ENCODE measurements at places on chromosomes 6 and 20.

- DNase-seq: peak; percentile 35
Measured at GRCh38 chr6:44268095-44268628, 2.1 kb upstream of the TMEM151B start.

GRCh38 chr6:79077715-79078074 lies 359 bp downstream of the PHIP start:
- DNase-seq: no peak

DNA sequence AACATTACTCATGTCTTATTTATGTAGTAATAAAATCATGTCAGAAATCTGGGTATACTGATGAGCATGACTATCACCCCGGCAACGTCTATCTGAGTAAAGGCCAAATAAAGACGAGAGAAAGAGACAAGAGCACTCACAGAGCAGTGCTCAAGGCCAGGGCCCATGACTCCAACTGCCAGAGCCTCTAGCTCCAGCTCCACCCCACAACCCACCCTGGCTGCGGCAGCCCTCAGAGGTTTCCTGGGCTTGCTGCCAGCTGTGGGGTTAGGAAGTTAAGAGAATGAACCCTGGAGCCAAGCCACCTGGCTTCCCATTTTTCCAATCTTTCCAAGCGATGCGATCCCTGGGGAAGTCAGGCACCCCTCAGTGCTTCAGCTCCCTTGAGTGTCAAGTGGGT lies 92.0 kb upstream of the PAX1 start:
- no peak for DNase-seq

- peak; percentile 95 for DNase-seq
Measured at GRCh38 chr6:35415065-35415891, 36.9 kb upstream of the FANCE start.

GRCh38 chr6:12598919-12599318 lies 117.6 kb upstream of the PHACTR1 start:
- no peak for DNase-seq

GRCh38 chr20:46578745-46579144 lies 28.3 kb upstream of the OCSTAMP start:
- no peak for DNase-seq

- peak; percentile 31 for DNase-seq
Measured at GRCh38 chr6:126826166-126826714, 292.2 kb upstream of the RSPO3 start.

DNA sequence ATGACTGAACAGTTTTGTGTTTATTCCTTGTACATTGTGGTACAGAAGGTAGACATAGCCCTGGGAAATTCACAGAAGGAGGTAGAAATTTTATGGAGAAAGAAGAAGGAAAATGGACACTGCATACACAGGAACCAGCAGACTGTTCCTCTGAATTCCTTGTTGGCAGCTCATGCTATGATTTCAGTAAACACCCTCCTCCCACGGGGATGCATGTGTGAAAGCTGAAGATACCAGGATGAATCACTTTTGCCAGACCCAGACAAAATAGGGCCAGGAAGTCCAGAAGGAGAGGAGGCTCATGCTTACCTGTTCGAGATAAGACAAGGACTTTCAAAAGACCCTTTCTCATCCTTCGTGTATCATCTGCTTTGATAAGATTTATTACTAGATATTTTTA lies 110.3 kb upstream of the GGTLC1 start:
- peak; percentile 37 for DNase-seq

- no peak for DNase-seq
Measured at GRCh38 chr20:51643390-51643789, 100.9 kb upstream of the NFATC2 start.

DNA sequence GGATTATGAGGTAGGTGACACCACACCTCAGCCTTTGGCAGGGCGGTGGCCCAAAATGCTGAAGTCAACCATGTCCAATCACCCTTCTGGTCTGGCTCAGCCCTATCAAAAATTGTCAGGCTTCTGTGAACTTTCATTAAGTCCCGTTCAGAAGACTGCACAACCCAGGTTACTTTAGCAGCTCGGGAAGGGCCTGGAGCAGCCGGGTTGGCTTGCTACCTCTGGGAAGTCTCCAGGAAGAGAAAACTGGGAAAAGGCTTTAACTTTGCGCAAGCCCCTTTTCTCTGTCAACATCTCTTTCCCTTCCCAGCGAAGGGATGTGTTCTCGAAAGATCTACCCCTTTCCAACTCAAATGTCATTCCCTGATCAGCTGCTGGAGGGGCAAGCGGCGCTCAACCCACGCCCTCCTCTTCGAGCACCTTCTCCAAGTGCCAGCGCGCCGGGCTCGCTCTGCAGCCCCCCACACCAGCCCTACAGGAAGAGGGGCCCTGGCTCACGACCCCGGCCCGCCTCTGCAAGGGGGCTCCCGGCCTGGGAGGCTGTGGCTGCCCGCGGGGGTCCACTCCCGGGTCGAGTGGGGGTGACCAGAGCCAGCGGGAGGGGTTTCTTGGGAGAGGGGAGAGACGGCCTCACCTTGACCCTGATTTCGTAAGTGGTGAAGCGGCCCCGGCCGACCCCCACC lies 573 bp downstream of the SNX3 start:
- peak; percentile 44 for DNase-seq

DNA sequence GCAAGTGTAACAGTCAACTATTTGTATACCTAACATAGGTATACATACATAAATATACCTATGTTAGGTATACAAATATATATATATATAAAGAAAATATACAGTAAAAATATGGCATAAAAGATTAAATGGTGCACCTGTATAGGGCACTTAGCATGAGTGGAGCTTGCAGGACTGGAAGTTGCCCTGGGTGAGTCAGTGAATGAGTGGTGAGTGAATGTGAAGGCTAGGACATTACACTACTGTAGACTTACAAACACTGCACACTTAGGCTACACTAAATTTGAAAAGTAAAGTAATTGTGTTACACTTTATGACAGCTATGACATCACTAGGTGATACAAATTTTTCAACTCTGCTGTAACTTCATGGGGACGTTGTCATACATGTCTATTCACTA lies 65.6 kb downstream of the CDC5L start:
- DNase-seq: no peak

DNA sequence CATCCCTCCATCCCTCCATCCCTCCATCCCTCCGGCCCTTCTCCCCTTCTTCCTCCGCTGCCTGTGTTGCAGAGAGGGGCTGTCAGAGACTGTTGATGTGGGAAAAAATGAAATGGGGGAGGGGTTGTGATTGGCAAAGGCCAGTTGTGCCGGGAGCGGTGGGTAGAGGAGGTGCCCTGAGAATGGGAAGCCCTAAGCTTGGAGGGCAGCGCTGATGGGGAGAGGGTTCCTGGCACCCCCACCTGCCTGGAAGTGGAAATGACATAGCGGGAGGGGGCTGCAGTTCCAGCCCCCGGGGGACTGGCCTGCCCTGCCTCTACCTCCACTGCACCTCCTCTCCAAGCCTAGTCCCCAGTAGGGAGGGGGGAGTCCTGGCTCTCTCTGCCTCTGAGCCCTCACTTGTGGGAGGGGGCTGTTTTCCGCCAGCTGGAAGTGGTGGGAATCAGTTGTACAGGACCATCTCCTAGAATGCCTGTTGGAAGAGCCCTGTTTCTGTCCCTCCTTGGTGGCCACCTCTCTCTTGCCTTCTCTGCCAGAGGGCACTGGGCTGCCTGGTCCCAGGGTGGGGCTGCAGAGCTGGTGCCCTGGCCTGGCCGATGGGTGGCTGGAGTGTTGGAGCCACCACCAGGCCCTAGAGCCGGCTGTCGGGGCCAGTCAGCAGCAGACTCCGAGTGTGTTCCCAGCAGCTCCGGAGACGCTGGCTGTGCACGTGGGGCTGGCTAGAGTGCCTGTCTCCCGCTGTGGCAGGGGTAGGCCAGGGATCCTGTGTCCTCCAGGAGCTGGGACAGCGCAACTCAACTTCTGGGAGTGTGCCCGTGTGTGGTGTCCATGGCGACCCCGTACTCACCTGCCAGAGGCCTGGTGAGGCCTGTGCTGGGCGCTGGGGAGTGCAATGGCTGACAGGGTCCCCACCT lies 1.5 kb downstream of the DLGAP4 start:
- DNase-seq: no peak

DNA sequence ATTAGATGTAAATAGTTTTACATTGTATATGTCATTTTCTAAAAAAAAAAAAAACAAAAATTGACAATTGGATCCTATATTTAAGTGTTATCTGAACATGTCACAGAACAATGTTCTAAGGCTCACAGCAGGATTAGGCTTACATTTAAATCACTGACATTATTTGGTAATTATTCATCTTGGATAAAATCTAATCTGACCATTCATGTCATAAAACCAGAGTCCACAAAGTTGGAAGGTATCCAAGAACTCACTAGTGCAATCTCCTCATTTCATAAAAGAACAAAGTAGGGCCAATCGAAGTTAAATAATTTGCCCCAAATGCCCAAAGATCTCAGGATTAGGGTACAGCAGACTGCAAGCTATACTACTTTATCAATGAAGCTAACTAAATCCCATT lies 73.0 kb downstream of the PDSS2 start:
- DNase-seq: peak; percentile 58

DNA sequence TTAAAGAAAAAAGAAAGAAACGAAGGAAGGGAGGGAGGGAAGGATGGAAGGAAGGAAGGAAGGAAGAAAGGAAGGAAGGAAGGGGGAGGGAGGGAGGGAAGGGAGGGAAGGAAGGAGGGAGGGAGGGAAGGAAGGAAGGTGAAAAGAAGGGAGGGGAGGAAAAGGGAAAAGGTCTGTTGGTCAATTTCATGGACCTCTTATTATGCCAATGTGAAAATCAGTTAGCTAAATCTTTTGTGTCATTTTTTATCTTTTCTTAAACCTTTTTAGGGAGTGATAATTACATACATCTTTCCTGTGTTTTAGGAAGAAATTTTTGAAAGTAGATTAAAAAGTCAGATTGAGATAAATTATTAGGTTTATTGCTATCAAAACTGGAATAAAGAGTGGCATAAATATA lies 670.2 kb upstream of the CITED2 start:
- no peak for DNase-seq

- DNase-seq: peak; percentile 25
Measured at GRCh38 chr6:68497927-68498326, 137.2 kb upstream of the ADGRB3 start.

DNA sequence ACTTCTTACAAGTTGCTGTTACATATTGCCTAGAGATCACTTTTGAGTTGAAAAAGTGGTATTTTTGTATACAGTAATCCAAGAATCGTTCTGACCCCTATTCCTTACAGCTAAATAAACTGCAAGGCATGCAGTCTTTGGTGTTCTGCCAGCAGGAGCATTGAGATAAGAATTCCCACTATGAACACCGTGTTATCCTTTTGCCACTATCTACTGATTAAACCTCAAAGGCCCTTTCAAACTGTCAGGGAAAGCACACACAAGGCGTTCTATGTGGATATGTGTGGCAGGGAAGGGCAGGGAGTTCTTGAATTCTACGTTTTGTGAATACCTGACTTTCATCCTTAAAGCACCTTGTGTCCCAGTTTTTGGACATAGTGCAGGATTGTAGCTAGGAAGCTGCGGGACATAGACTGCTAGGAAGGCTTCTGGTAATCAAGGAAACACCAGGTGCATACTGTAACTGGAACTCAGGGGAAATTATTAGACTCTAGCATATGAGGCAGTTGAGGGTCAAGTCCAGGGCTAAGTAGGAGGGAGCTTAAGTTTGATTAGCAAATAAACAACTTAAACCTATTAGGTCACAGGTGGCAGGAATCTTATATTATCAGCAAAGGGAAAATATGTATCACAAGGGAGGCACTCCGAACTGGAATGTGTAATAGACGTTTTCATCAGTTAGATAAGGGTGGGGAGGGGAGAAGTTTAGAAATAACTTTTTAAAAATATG lies 506.6 kb downstream of the RNF144B start:
- DNase-seq: no peak

- no peak for DNase-seq
Measured at GRCh38 chr6:17446713-17447112, 53.3 kb downstream of the CAP2 start.

GRCh38 chr6:131657630-131658111 lies 20.6 kb downstream of the ENPP3 start:
- DNase-seq: peak; percentile 83

DNA sequence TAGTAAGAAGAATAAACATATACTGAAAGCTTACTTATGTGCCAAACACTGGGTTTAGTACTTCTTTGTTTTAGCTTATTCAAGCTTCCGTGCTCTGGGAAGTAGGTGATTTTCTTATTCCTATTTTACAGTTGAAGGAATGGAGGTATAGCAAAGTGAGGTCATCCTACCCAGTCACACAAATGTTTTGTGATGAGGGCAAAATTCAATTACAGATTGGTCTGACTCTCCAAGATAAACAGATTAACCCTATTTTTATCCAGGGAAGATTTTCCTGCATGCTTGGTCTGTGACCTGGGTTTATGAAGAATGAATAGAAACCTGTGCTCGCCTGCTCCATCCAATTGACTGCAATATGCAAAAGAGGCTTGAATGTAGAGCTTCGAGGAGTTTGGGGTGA lies 310.0 kb downstream of the ZNF217 start:
- no peak for DNase-seq

GRCh38 chr6:43172104-43173007 lies 1.3 kb downstream of the SRF start:
- DNase-seq: peak; percentile 42

GRCh38 chr6:1894954-1895353 lies 285.2 kb downstream of the FOXC1 start:
- DNase-seq: no peak

DNA sequence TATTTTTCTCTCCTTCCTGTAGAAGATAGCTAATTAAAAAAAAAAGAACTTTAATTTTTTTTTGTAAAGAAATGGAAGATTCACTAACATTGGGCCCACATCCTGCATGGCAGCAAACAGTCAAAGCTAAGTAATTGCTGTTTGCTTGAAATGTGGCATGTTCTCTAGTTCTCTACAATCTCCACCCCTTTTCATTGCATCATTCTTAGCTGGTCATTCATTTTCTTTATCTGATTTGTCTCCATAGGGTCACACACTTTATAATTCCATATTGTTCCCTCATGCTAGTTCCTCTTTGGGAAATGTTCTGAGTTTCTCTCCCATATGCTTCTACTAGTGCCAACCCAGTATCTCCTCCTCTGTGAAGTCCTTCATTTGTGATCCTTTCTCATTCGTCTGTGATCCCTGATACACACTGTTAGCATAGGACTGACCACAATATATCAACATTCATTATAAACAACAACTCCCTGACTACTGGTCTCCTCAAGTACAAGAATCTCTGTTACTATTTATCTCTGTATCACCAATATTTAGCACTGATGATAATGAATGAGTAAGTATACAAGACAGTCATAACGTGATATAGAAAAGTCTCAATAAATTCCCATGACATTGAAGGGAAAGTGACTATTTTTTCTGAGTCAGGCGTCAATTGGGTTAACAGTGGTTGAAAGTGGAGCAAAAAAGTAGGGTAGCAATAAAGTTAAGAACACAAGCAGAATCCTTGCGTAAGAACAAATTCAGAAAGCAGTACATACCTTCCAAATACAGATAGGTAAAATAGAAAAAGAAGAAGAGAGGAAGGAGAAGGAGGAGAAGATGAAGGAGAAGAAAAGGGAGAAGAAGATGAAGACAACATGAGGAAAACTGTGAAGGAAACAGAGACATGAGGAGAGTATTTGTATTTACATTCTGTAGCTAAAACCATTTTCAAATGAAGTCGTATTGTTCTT lies 33.2 kb upstream of the MYB start:
- DNase-seq: peak; percentile 49

GRCh38 chr6:109052018-109052651 lies 42.5 kb downstream of the SESN1 start:
- DNase-seq: no peak

Measured in iris pigment epithelial cell (primary cell).